NCI-H748 treated with DMSO at 0.1 percent for 48 hours (cell line): ENCODE measurements at places on chromosomes 3 and 15.
A peak's percentile ranks its signal among the peaks of the same experiment; 100 is the strongest.

- DNase-seq = no peak
These were observed 506.3 kb downstream of the SHQ1 start for GRCh38 chr3:72341920-72342319.

GRCh38 chr3:52433996-52434479, 10.9 kb downstream of the SEMA3G start:
- DNase-seq = no peak

- DNase-seq = no peak
These were observed 15.3 kb upstream of the FMN1 start for GRCh38 chr15:33209575-33210481.

GRCh38 chr3:4742359-4742758, 236.9 kb upstream of the BHLHE40 start:
- DNase-seq = no peak

- no peak for DNase-seq
These were observed 20.8 kb upstream of the ALAS1 start for GRCh38 chr3:52176951-52177700.

GRCh38 chr15:37100109-37100965, at the start of gene MEIS2:
MEIS2 (minus strand) TSS chr15:37100549; CDS start chr15:37099466, 1,083 bp downstream.
- peak; percentile 54 for DNase-seq

- DNase-seq = no peak
These were observed 59.0 kb upstream of the BCL6 start for GRCh38 chr3:187804120-187804744.

DNA sequence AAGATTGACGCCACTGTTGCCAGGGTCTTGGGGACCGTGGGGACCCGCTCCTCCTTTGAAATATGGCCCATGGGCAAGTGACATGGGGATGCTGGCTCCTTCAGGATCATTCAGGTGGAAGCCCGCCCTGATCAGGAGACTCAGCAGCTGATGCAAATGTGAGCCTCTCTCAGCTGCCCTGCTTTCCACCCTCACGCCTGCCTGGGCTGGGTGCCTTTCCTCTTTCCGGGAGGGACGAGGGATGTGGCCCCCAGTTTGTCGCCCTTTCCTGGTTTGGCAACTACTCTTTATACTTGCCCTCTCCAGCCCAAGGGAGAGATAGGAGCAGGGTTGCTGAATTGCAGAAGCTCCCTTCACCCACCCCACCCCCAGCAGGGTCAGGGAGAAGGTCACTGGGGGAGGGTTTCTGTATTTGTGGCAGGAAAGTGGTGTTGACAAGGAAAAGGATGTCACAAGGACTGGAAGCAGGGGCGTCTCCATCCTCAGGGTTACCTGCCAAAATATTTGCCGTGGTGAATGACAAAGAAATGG, 21.8 kb downstream of the DNASE1L3 start:
- DNase-seq = no peak

- no peak for DNase-seq
These were observed 21.4 kb downstream of the TPRA1 start for GRCh38 chr3:127569160-127569559.

DNA sequence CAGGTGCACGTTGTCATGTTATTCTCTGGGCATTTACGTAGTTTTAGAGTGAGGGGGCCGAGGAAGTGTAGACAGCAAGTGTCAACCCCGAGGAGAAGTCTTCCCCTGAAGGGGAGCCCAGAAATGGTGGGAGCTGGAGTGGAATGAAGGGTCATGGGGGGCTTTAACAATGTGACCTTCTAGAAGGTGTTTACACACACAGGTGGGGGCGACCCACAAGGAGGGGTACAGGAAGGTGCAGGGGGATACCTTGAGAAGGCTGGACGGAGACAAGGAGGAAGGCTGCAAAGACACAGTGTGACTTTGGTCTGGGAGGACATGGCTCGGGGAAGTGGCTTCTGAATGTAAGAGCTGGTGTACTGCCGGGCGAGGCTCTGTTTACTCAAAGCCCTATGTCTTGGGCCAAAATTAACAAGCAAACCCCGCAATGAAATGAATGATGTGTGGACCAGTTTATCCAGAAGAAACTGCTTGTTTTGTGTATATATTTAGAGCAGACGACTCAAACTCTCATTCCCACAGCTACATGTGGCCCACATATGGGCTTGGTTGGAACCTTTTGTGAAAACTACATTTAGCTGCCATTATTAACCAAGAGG, 18.7 kb downstream of the TRPM1 start:
- no peak for DNase-seq

- no peak for DNase-seq
These were observed 15.5 kb downstream of the ETV5 start for GRCh38 chr3:186093271-186093900.

GRCh38 chr3:128730471-128730870, 4.5 kb downstream of the RAB7A start:
- no peak for DNase-seq

DNA sequence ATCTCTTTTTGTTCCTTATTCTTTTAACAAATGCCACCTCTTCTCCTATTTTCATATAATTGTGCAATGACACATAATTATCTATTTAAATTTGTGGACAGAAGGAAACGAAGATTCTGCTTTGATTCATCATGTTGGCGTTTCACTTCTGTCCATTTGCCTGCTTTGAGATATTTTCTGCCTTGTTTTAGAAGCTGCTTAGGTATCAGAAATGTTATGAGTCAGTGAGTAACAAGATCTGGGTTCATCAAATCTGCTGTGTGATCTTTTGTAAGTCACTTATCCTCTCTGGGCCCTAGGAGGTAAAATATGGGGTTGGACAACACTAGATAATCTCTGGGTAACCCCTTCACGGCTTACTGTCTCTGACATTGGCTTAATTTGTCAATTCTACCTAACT, 7.3 kb upstream of the MINDY4B start:
- no peak for DNase-seq

DNA sequence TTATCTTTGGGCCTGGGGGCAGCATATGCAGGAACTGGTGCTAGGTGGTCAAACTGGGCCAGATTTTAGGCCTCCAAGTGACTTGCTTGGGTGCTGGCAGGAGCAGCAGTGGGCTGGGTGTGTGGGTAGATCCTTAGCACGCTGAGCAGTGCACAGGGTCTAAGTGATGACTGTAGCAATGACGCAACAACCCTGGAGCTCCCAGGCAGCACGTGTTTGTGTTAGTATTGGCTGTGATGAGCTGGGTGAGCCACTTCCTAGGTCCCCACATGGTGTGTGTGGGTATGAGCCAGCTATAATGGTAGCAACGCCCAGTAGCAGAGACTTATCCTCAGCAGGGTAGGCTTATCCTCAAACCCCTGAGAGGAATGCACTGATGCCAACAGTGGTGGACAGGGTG, 570.6 kb upstream of the ROBO1 start:
- no peak for DNase-seq

- no peak for DNase-seq
These were observed 389.3 kb downstream of the MCTP2 start for GRCh38 chr15:94620632-94621031.

- DNase-seq = no peak
These were observed 67.4 kb downstream of the CBLB start for GRCh38 chr3:105801397-105801796.

DNA sequence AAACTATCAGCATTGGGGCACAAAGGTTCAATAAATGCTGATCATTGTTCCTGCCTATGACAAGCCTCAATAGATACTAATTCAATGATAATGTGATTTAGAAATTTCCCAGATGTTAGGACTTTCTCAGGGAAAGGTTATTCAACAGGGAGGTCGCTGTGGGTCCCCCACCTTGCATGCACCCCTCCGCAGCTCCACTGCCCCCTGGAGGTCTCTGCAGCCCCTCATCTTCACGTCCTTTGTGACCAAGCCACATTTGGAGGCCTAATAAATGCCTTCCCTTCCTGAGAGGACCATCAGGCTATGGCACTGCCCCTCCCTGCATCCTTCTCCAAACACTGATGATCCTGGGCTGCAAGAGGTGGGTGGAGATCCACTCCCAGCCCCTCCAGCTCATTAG, 50.2 kb downstream of the NOX5 start:
- DNase-seq = no peak

- no peak for DNase-seq
These were observed 1.0 kb downstream of the PDE12 start for GRCh38 chr3:57557085-57557537.

GRCh38 chr3:171129827-171130226, 103.3 kb upstream of the SLC2A2 start:
- no peak for DNase-seq

- DNase-seq = no peak
These were observed 214.2 kb upstream of the TPM1 start for GRCh38 chr15:62828364-62828763.

DNA sequence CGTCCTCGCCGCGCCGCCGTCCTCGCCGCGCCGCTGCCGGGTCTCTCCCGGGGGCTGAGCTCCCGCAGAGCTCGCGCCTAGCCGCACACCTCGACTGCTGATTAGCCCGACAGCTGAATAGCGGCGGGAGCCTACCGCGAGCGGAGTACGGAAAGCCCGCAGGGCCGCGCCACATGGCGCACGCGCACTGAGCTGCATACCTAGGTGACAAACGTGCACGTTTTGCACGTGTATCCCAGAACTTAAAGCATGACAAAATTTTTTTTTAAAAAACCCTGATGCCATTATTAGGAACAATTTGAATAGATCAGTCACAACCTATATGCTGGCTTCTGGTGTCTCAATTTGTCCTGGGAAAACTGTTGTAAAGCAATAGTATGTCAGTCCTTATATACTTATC, at the start of gene GOLGA8A:
TSS of gene GOLGA8A (minus strand) at position 122 of the 400 bp plus-strand sequence. CDS start 48,117 bp downstream, outside the sequence.
- peak; percentile 17 for DNase-seq

DNA sequence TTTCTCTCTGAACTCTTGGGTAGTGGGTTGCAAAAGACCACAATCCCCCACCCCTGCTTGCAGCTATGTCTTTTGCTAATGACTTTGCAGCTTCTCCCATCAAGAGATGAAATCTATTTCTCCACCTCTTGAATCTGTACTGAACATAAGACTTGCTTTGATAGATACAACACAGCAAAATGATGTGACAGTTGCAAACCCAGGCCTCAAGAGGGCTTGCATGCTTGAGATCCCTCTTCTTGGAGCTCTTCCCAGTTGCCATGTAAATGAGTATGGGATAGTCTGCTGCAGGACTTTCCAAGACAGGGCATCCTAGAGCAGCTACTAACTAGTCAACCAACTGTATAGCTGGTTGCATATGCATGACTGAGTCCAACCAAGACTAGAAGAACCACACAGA, 783.6 kb downstream of the PDCD6IP start:
- no peak for DNase-seq

GRCh38 chr3:72238801-72239200, 453.9 kb upstream of the PROK2 start:
- DNase-seq = no peak

GRCh38 chr3:114179575-114179974, 723 bp upstream of the DRD3 start:
- DNase-seq = no peak

DNA sequence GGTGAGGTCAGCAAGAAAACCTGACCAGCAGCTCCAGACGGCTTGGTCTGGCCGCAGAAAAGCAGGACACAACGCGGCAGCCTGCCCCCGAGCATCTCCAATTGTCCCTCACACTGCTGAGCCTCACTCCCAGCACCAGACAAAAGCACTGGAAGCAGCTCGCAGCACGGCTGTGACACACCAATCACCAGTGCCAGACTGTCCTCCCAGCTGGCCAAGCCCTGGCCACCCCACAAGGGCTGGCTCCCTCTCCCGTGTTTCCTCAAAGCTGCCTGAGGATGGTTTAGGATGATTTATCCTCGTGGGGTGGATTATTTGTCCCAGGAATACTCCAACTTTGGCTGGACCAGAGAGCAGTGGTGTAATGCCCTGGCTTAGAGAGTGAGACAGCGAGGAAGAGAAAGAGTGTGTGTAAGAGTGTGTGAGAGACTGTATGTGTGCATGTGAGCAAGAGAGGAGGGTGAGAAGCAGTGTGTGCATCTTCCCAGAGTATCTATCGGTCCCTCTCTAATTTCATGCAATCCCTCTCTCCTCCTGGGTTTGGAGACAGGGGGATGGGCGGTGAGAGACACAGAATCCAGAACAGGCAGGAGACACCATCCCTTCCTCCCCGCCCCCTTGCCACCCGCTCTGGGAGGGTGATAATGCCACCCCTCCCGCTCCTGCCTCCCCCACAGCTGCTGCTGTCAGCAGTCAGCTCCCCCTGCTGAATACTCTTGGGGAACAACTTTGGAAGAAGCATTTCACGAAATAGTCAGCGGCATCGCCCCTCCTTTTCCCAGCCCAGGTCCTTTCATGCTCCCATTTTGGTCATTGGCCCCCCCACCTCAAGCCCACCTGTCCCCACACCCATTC, 34.2 kb downstream of the SEMA5B start:
- DNase-seq = no peak

DNA sequence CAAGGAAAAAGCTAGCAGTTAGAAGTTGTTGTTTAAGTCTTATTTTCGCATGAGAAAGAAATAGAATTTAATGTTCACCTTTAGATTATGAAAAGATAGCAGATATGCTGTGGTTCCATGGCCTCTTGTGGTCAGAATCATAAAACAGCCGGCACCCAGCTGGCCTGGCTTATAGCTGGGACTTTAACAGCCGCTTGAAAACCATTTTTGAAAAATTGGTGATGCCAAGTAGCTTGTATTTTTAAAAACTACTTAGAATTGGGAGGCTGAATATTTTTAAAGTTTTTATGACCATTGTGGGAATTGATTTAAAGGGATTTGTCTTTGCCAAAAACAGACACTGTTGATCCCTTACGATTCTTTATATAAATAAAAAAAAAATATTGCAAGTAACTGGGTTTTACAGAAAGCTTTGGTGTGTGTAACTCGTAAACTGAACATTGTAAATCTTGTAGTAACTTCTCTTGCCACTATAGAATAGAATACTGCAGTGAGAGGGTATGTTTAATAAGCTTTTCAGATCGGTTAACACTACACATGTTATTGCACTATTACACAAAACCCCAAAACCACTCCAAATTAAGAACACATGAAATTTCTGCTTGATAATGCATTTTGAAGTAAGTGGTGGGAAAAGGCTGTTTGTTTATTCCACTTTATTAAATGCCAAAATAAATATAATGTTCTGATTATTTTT, 6.6 kb downstream of the ARRDC4 start:
- no peak for DNase-seq

DNA sequence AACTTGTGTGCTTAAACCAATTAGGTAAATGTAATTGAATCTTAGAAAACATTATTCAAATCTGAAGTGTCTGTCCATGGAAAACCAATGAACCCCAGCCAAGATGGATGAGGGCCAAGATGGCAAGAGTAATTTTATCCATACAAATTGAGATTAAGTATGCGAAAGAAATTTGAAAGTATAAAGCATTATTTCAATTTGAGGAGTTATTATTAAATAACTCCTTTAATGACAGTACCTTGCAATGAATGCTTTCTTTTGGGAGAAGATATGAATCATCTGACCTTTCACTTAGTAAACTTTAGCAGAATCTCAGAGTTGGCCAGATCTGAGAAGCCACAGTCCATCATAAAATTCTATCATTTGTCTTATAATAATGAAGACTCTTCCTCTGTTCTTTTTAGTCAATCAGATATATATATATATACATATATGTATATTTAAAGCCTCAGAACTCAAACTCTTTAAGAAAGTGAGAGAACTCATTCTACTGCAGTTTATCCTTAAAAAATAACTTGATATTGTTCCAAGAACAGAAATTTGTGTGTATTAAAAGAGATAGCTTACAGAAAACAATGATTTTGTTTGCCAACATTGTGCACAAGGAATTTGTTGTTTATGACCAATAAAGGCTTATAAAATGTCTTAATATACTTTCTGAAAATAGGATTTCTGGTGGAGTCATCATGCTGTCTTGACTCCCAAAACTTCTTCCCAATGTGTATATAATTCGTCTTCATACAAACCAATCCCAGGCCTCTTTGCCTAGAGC, 434.8 kb upstream of the THBS1 start:
- no peak for DNase-seq

- DNase-seq = no peak
These were observed 2.9 kb upstream of the USP50 start for GRCh38 chr15:50549326-50549725.
